ENCODE measurements at places on chromosomes 6 and 20. TPM values are rescaled to one million over a fixed set of nuclear protein-coding genes. Genes with fewer than 3 reads are reported as not detected.

Gene RPS18
- total RNA-seq: 5,669 TPM

Gene SMIM28
- total RNA-seq: not detected

Gene SUMO4
- not detected for total RNA-seq

Gene LRRC73
- total RNA-seq: 2.1 TPM

Gene TRIM31
- total RNA-seq: not detected

Gene ATF6B
- 17.7 TPM for total RNA-seq

Gene LCA5
- total RNA-seq: 5.0 TPM

Gene ZSCAN9
- 21.7 TPM for total RNA-seq

Gene SLC2A10
- total RNA-seq: 3.8 TPM

Gene IYD
- total RNA-seq: under 0.01 TPM

Gene TAP2
- 183 TPM for total RNA-seq

Gene MED20
- total RNA-seq: 45.1 TPM

Gene GPR6
- not detected for total RNA-seq

Gene RNF144B
- 2.3 TPM for total RNA-seq

All from Daoy (cell line).